ENCODE measurements at places on chromosomes 16 and 17.

DNA sequence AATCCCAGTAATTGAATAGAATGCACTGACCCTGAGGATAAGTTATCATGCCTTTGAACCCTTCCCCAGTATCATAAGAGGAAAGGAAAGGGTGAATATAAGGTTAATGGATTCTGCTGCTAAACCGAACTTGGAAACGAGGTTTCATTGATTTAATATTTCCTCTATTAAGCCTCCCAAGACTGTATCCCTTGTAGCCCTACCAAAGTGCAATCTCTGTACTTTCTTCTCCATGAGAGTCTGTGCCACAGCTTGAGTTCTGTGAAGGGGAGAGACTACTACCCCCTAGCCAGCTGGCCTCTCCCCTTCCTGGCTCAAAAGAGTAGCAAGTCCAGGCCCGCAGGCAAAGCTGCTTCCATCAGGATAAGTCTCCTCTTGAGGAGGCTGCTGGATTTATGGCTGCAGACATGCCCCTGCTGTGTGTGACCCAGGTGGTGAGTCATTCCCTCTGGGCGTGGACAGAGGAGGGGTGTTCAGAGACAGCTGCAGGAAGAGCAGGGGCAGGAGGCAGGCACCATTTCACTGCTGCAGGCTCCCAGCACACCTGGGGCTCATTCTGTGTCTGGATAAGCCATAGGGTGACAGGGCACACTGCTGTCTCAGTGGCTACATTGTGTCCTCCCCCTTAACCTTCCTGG, 58.4 kb downstream of the TOM1L2 start:
- H3K36me3 ChIP-seq, result peaks cover 6% of the 10 kb centered on the region
- H3K27ac ChIP-seq, result peak overlapping the region; percentile 74
- DNase-seq, result no peak
- peaks cover 6% of the 10 kb centered on the region for H3K4me1 ChIP-seq
- H3K4me3 ChIP-seq, result no peak overlapping the region

DNA sequence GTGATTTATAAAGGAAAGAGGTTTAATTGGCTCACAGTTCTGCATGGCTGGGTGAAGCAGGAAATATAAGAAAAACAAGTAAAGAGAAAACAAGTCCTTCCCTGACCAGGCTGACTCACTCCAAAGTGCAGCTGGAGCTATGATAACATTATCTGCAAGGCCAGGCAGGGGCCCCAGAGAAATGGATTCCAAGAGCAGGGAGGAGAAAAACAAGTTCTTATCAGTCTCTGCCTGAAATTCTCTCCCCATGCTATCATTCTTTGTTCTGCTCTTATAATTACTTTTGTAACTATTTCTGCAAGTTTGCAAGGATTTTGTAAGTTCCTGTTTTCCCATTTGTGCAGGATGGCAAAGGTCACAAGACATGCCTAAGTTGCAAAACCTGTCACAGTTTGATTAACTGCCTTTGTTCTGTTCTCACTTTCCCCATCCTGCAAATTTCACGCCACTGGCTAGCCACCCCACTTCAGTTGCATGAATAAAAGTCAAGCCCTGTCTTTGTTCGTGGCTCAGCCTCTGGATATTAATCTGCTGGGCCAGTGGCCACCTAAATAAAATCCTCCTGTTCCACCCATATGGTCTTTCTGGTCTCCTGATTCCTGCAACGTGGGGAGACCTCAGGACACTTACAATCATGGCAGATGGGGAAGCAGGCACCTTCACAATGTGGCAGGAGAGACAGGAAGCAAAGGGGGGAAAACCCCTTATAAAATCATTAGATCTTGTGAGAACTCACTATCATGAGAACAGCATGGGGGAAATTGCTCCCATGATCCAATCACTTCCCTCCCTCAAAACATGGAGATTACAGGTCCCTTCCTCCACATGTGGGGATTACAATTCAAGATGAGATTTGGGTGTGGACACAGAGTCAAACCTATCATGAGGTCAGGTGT, 13.1 kb downstream of the ABCA9 start:
- peak overlapping the region; percentile 99 for H3K27ac ChIP-seq
- H3K36me3 ChIP-seq, result peaks cover 14% of the 10 kb centered on the region
- H3K4me3 ChIP-seq, result peak overlapping the region; percentile 31
- H3K4me1 ChIP-seq, result peaks cover 11% of the 10 kb centered on the region

- no peak overlapping the region for H3K27ac ChIP-seq
- H3K36me3 ChIP-seq, result no peaks in the 10 kb centered on the region
- DNase-seq, result no peak
- H3K4me3 ChIP-seq, result no peak overlapping the region
- peaks cover 16% of the 10 kb centered on the region for H3K4me1 ChIP-seq
- H3K27me3 ChIP-seq, result no peaks in the 10 kb centered on the region
Observed at GRCh38 chr16:49593424-49594040, 219.9 kb downstream of the C16orf78 start.

- no peaks in the 10 kb centered on the region for H3K27me3 ChIP-seq
- peaks cover 6% of the 10 kb centered on the region for H3K36me3 ChIP-seq
- H3K4me1 ChIP-seq, result no peaks in the 10 kb centered on the region
- DNase-seq, result no peak
- no peak overlapping the region for H3K27ac ChIP-seq
Observed at GRCh38 chr17:22128723-22129122, 436.4 kb downstream of the KCNJ18 start.

- H3K27me3 ChIP-seq, result no peaks in the 10 kb centered on the region
- H3K4me1 ChIP-seq, result peaks cover 17% of the 10 kb centered on the region
- DNase-seq, result no peak
Observed at GRCh38 chr16:88468275-88469129, 15.4 kb downstream of the ZFPM1 start.

GRCh38 chr17:12053552-12053951, 32.9 kb downstream of the MAP2K4 start:
- H3K27me3 ChIP-seq, result no peaks in the 10 kb centered on the region
- peaks cover 6% of the 10 kb centered on the region for H3K36me3 ChIP-seq
- DNase-seq, result no peak
- H3K4me3 ChIP-seq, result no peak overlapping the region
- H3K4me1 ChIP-seq, result peaks cover 24% of the 10 kb centered on the region

- H3K27me3 ChIP-seq, result peaks cover 6% of the 10 kb centered on the region
- H3K27ac ChIP-seq, result no peak overlapping the region
- H3K4me1 ChIP-seq, result no peaks in the 10 kb centered on the region
- no peak for DNase-seq
- no peak overlapping the region for H3K4me3 ChIP-seq
- no peaks in the 10 kb centered on the region for H3K36me3 ChIP-seq
Observed at GRCh38 chr17:11493936-11494335, 104.3 kb upstream of the DNAH9 start.

DNA sequence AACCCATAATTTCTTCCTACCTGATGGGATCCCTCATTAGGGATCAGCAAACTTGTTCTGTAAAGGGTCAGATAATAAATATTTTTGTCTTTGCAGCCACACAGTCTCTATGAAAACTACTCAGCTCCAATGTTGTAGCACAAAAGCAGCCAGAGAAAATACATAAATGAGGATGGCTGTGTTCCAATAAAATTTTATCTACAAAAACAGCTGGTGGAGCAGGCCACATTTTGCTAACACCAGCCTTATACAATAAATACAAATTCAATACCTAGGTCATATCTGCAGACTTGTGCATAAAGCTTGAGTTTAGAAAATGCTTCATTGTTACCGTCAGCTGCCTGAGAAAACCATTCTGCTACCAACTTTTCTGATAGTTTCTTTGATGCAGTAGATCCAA, 38.4 kb upstream of the INTS2 start:
- H3K36me3 ChIP-seq, result peaks cover 14% of the 10 kb centered on the region
- no peak overlapping the region for H3K4me3 ChIP-seq
- no peaks in the 10 kb centered on the region for H3K27me3 ChIP-seq
- no peak overlapping the region for H3K27ac ChIP-seq
- DNase-seq, result no peak
- no peaks in the 10 kb centered on the region for H3K4me1 ChIP-seq

GRCh38 chr16:14063618-14064581, 7.2 kb upstream of the MRTFB start:
- H3K27me3 ChIP-seq, result no peaks in the 10 kb centered on the region
- no peak overlapping the region for H3K27ac ChIP-seq
- H3K4me3 ChIP-seq, result no peak overlapping the region
- H3K4me1 ChIP-seq, result peaks cover 2% of the 10 kb centered on the region
- no peak for DNase-seq

GRCh38 chr17:19590451-19590850, 56.8 kb downstream of the SLC47A1 start:
- H3K4me3 ChIP-seq, result no peak overlapping the region
- DNase-seq, result no peak
- H3K36me3 ChIP-seq, result no peaks in the 10 kb centered on the region
- H3K27ac ChIP-seq, result no peak overlapping the region
- peaks cover 2% of the 10 kb centered on the region for H3K4me1 ChIP-seq
- peaks cover 5% of the 10 kb centered on the region for H3K27me3 ChIP-seq

GRCh38 chr17:73474370-73474988, 162.7 kb upstream of the CDC42EP4 start:
- peaks cover 3% of the 10 kb centered on the region for H3K36me3 ChIP-seq
- peaks cover 4% of the 10 kb centered on the region for H3K4me1 ChIP-seq
- H3K27ac ChIP-seq, result no peak overlapping the region
- DNase-seq, result no peak
- peaks cover 14% of the 10 kb centered on the region for H3K27me3 ChIP-seq
- no peak overlapping the region for H3K4me3 ChIP-seq

DNA sequence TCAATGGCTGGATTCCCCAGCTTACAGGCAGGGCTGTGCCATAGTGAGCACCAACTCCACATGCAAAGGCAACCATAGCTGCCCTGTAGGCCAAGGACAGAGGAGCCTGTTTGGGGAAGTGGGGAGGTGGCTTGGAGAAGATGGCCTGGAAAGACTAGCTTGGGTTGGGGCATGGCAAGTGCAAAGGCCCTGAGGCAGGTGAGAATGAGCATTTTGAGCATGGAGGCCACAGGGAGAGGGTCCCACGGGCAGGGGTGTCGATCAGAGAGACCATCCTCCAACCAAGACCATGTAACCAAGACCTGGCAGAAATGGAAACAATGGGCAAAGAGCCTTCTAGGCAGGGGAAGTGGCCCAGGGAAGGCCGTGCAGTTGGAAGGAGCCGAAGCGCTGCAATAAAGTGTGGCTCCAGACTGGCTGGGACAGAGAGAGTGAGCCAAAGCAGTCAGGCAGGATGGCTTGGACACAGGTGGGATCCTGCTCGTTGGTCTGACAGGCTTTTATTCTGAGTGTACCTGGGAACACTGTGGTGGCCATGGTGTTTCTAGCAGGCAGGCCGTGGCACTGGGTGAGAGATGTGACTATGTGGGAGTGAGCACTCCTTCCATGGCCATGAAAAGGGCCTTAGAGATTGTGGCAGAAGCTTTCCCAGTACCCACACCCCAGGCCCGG, 24.8 kb upstream of the MPRIP start:
- peaks cover 17% of the 10 kb centered on the region for H3K4me1 ChIP-seq
- no peak overlapping the region for H3K4me3 ChIP-seq
- DNase-seq, result no peak
- H3K27me3 ChIP-seq, result peaks cover 11% of the 10 kb centered on the region

GRCh38 chr16:81638286-81638945, 140.7 kb upstream of the PLCG2 start:
- H3K27ac ChIP-seq, result peak overlapping the region; percentile 70
- H3K27me3 ChIP-seq, result no peaks in the 10 kb centered on the region
- no peak for DNase-seq
- H3K4me1 ChIP-seq, result peaks cover 36% of the 10 kb centered on the region
- H3K36me3 ChIP-seq, result no peaks in the 10 kb centered on the region

GRCh38 chr16:78705694-78706093, 606.2 kb downstream of the WWOX start:
- no peak overlapping the region for H3K27ac ChIP-seq
- H3K27me3 ChIP-seq, result no peaks in the 10 kb centered on the region
- no peak for DNase-seq
- no peak overlapping the region for H3K4me3 ChIP-seq
- no peaks in the 10 kb centered on the region for H3K36me3 ChIP-seq

GRCh38 chr17:29449865-29450671, 59.9 kb downstream of the TAOK1 start:
- H3K4me3 ChIP-seq, result no peak overlapping the region
- H3K27ac ChIP-seq, result peak overlapping the region; percentile 4
- no peaks in the 10 kb centered on the region for H3K27me3 ChIP-seq
- DNase-seq, result no peak
- peaks cover 32% of the 10 kb centered on the region for H3K36me3 ChIP-seq

GRCh38 chr17:17681187-17681743, at the start of gene RAI1:
Gene RAI1 (plus strand): TSS chr17:17681458. CDS start chr17:17792949, 111,491 bp downstream.
- H3K27me3 ChIP-seq, result no peaks in the 10 kb centered on the region
- DNase-seq, result peak; percentile 76
- peak within 1 kb of the TSS; percentile 86 for H3K4me3 ChIP-seq
- no peaks in the 10 kb centered on the region for H3K36me3 ChIP-seq
- H3K27ac ChIP-seq, result peak within 1 kb of the TSS; percentile 95

- no peak overlapping the region for H3K4me3 ChIP-seq
- DNase-seq, result no peak
- no peaks in the 10 kb centered on the region for H3K36me3 ChIP-seq
- peaks cover 3% of the 10 kb centered on the region for H3K4me1 ChIP-seq
- no peak overlapping the region for H3K27ac ChIP-seq
- H3K27me3 ChIP-seq, result peaks cover 7% of the 10 kb centered on the region
Observed at GRCh38 chr17:55833306-55833705, 82.5 kb downstream of the PCTP start.

DNA sequence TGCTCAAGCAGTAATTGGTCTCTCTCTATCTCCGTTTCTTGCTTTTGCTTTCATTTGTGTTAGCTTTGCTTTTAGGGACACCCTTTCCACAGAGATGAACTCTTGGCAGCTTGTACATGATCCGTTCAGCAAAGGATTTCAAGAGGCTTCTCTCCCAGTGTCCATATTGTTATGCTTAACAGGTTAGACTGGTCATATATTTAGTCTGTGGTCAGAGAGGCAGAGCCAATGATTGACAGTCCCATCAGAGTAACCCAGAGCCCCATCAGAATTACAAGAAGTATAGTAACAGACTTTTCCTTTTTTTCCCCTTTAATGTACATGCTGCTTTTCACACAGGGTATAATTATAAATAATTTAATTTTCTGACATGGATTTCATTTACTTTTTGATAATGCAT, 34.4 kb downstream of the GDPD1 start:
- H3K4me1 ChIP-seq, result peaks cover 3% of the 10 kb centered on the region
- no peaks in the 10 kb centered on the region for H3K27me3 ChIP-seq
- H3K36me3 ChIP-seq, result peaks cover 3% of the 10 kb centered on the region
- no peak overlapping the region for H3K4me3 ChIP-seq
- H3K27ac ChIP-seq, result no peak overlapping the region

GRCh38 chr17:78970834-78971755, 8.6 kb downstream of the LGALS3BP start:
- H3K27ac ChIP-seq, result peak overlapping the region; percentile 38
- H3K36me3 ChIP-seq, result no peaks in the 10 kb centered on the region
- H3K27me3 ChIP-seq, result peaks cover 2% of the 10 kb centered on the region
- peaks cover 2% of the 10 kb centered on the region for H3K4me1 ChIP-seq
- no peak overlapping the region for H3K4me3 ChIP-seq
- DNase-seq, result peak; percentile 67

DNA sequence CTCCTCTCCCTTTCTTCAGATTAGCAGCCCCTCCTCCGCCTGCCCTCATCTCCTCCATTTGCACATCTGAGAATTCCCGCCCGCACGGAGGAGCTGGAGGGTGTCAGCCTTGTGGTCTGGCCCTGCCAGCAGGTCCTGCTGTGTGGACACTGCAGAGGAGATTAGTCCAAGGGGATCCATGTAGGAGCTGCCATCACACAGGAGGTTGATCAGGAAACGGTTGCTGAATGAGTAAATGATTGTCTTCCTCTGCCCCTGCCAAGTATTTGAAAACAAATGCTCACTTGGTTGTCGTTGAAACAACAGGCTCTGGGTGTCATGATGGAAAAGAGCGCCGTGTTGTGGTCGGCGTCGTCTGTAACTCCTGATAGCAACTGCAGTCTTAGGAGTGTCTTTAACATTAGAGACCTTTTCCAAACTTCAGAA, 63.8 kb upstream of the CHMP6 start:
- no peak for DNase-seq
- no peak overlapping the region for H3K4me3 ChIP-seq
- peaks cover 3% of the 10 kb centered on the region for H3K4me1 ChIP-seq
